ENCODE measurements at places on chromosomes 12 and 14. TPM values are rescaled to one million over a fixed set of nuclear protein-coding genes. Genes with fewer than 3 reads are reported as not detected.

GRCh38 chr14:35929186-35929585 is 103.0 kb downstream of the BRMS1L start:
- no peak for DNase-seq

GRCh38 chr14:99590746-99591555 is 13.1 kb downstream of the CCDC85C start:
- DNase-seq = no peak

DNA sequence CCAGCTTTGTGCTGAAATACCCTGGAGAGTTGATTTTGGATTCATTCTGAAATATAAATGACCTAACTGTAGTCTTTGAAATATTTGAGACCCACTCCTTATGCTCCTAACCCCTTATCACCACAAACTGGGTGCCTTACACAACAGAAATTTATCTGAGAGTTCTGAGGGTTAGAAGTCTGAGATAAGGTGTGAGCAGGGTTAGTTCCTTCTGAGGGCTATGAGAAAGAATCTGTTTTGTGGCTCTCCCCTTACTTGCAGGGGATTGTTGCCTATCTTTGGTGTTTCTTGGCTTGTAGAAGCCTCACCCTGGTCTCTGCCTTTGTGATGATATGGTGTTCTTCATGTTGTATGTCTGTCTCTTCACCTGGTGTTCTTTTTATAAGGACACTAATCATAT is 91.7 kb downstream of the DERA start:
- no peak for DNase-seq

DNA sequence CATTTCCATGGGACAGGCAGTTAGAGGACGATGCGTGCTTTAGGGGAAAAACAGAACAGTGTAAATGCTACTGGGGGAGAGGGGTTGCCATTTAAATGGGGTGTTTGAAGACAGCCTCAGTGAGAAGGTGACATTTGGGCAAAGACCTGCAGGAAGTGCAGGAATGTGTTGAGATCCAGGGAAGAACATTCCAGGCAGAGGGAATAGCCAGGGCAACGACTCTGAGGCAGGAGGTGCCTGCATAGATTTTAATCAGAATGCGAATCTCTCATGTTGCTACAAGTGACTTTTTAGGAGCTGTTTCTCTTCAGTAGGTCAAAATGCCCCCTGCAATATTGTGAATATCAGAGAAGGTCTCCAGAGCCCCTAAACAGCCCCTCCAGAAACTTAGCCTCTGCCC is 7.6 kb upstream of the SCARB1 start:
- no peak for DNase-seq

Gene CYP27B1
- total RNA-seq = not detected

Gene SERPINA10
- not detected for total RNA-seq

Gene GLT1D1
- 11.8 TPM for total RNA-seq

Gene KRT83
- not detected for total RNA-seq
